ENCODE measurements at places on chromosomes 4 and X.
A peak's percentile ranks its signal among the peaks of the same experiment; 100 is the strongest.

GRCh38 chr4:108738003-108738706 is 24.7 kb downstream of the ETNPPL start:
- ATAC-seq = no peak

DNA sequence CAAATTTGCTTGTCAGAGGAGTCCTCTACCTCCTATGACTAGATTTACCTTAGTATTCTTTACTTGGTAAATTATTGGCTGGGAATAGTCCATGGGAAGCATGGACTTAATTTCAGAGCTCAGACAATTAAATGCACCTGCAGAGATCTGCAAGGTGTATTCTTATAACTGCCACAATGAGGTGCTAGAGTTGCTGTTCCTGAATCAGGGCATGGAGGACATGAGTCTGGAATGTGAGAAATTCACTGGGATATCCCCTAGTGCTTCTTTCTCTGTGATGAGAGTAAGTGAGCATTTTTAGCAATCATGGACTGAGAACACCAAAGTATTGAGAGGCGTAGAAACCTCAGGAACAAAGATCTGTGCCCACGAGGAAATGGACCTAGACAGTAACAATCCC is 32.9 kb upstream of the GRID2 start:
- no peak for ATAC-seq

GRCh38 chr4:127844601-127845116 is 36.0 kb upstream of the PLK4 start:
- no peak for ATAC-seq

DNA sequence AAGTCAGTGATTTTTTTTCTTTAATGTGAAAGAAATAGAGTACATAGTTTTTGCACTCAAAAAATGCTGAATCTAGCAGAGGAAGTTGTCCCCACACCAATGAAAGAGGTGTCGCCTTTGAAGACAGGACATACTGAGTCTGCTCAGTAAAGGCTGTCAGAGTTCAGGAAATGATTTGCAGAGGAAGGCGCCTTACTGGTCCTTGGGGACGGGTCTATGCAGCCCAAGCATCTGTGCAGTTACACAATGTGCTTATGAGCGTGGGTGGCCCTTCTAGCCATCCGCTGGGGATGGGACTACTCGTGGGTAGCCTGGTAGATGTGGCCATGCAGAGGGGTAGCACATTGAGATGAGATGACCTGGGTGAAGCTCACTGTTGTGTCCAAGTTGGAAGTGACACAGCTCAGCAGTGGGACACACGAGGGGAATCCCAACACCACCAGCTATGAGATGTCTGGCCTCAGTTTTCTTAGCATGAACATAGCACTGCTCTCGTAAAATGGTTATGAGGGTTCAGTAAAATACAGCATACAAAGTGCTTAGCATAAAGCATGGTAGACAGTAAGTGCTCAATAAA is 116.5 kb upstream of the RBPJ start:
- ATAC-seq = peak; percentile 25

DNA sequence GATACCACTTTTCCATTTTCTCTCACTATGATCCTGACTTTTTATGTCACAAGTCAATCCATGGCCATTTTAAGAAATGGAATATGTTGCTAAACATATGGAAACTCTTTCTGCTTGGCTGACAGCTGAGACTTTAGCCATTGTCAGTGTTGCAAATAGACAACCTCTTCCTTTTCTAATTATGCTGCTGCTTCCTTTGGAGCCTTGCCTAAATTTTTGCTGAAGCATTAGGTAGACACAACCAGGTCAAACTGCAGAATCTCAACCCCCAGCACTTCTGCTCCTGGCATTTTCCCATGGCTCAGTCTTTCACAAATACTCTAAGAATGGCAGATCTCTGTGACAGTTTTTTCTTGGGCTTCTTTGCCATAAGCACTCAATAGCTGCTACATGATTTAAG is 543.3 kb downstream of the GRID2 start:
- ATAC-seq = no peak

DNA sequence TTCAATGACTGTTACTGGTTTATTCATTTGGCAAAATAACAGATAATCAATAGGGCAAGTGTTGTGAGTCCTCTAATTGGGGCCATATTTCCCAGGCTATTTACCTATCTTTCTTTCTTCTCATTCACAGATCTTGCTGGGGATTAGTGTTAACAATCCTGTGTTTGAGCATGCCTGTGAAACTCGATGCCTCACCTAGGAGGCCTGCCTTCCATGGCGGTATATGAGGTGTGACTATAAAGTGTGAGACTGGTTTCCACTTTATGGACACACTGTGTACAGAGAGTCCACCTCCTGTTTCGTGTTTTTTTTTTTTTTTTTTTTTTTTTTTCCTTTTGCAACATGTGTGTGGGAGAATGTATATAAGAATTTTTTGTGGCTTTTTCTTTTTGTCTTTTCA is 199.3 kb downstream of the BMPR1B start:
- ATAC-seq = no peak

GRCh38 chr4:150206954-150207353 is 128.7 kb downstream of the DCLK2 start:
- ATAC-seq = no peak

GRCh38 chr4:128686810-128687209 is 122.7 kb upstream of the JADE1 start:
- no peak for ATAC-seq

DNA sequence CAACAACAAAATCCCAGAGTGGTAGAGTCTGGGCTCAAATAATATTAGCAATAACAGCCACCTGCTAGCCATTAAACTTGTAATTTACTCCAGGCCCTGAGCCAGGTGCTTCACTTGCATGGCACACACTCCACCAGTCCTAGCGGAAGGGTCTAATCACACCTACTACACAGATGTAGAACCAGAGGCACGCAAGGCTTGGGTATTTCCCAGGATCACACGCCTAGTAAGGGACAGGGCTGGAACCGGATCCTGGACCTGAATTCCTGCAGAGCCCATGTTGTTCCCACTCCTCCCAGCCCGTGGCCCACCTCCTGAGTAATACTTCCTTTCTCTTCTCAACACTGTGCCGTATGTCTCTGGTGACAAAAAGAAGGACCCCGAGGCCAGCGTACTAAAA is 5.7 kb downstream of the MAGEA1 start:
- ATAC-seq = no peak

GRCh38 chr4:1239950-1240307 is 9.0 kb downstream of the CTBP1 start:
- no peak for ATAC-seq

DNA sequence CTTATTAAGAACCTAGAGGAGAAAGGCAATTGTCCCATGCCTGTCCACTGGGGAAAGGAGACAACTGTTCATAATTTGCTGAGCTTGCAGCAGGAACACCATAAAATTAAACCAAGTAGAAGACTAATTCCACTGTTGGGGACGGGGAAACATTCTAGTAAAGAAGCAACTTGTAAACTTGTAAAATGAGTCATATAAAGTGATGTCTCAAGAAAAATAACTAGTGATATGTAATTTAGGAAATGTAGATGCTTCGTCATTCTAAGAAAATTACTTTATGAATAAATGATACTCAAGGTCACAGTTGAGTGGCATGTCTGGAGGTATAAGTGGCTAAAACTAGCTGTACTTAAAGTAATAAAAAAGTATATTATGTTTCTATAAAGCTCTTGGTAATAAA is 121.2 kb upstream of the MID1 start:
- no peak for ATAC-seq

DNA sequence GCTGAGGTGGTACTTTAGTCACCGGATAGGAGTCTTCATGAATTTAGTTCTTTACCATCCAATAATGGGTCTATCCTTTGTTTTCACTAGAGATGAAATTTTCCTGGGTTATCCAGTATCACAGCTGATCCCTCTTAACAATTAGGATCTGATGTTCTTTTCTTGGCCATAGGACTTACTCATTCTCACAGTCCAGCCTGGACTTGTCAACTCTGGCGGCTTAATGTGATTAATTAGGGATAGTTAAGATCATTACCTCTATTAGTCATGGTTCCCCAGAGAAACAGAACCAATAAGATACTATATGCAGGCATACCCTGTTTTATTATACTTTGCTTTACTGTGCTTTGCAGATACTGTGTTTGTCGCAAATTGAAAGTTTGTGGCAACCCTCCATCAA is 272.7 kb upstream of the FAT4 start:
- ATAC-seq = no peak

DNA sequence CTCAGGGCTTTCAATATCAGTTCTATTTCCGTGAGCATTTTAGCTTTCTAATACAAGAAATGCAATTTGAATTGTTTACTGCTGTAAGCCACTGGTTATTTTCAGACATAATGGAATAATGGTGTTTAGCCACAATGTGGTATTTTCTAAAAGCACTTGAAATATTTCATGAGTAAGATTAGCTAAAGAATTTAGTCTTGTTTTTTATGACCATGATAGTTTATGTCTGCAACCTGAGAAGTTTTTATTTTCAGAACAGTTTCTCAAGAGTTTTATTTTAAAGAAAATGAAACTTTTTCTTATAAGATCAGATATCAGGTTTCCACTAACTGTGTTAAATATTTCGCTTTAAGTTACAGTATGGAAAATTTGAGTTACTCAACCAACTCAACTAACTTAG is 60.2 kb downstream of the SLIT2 start:
- no peak for ATAC-seq

- ATAC-seq = no peak
These were observed 54.0 kb downstream of the DRD5 start for GRCh38 chr4:9835430-9835829.
